ENCODE measurements at places on chromosomes 1 and 21.

- DNase-seq: no peak
Measured at GRCh38 chr1:206058927-206059292, 5.9 kb downstream of the RHEX start.

- DNase-seq: no peak
Measured at GRCh38 chr1:81470275-81470674, 330.5 kb upstream of the ADGRL2 start.

- DNase-seq: no peak
Measured at GRCh38 chr1:5662744-5663126, 329.5 kb downstream of the NPHP4 start.

GRCh38 chr1:77940921-77941570 is 37.8 kb downstream of the FUBP1 start:
- DNase-seq: no peak

GRCh38 chr1:203367057-203367456 is 16.1 kb upstream of the FMOD start:
- no peak for DNase-seq

DNA sequence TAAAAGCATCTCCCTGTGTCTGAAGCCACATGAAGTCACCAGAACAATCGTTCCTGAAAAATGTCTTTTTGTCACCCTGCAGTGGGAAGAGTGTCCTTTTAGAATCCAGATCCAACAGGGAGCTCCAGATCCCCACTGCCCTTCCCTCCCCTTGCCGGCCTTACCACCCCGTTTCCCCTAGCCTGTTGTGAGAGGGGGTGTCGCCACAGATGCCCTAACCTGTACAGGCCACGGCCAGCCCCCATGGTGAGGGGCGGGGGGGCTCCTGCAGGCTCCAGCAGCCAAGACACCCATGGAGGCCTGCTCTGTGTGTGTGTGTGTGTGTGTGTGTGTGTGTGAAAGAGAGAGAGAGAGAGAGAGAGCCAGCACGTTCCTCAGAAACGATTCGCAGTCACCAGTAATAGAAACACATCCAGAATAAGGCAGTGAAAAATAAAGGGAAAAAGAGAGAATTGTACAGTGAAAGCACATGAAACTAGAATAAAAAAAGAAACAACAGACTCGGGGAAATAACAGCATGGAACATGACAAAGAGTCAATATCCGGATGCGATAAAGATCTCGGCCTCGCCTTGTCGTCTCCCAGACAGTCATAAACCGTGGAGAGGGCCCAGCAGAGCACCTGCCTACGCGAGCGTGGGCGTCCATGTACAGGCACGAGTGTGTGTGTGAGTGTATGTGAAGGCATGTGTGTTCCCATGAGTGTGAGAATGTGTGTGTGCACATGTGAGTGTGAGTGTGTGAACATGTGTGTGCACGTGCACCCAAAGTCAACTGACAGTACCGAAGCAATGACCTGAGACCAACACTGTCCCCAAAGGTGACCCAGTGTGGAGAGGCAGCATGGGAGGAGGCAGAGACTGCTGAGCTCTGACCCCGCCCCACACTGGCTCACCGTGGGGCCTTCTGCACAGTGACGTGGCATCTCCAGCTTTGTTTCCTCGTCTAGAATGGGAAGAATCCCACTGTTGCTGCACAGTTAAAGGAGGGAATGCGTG is 303.8 kb downstream of the NPHP4 start:
- DNase-seq: no peak

DNA sequence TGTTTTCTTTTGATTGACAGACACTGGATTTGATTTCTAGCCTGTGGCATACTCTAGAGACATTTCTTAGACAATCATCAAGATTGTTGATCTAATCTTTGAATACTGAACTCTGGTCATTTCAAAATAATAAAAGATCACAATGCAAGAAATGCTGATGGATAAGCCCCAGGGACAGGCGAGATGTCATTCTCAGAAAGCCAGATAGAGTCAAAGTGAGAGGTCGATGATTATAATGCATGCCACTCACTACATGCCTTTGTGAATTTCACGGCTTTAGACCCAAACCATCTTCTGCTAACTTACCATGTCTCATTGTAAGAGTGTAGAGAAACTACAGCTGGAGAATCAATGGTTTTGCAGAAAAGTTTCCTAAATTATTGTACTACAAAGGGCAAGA is 257.1 kb downstream of the DYRK1A start:
- no peak for DNase-seq

DNA sequence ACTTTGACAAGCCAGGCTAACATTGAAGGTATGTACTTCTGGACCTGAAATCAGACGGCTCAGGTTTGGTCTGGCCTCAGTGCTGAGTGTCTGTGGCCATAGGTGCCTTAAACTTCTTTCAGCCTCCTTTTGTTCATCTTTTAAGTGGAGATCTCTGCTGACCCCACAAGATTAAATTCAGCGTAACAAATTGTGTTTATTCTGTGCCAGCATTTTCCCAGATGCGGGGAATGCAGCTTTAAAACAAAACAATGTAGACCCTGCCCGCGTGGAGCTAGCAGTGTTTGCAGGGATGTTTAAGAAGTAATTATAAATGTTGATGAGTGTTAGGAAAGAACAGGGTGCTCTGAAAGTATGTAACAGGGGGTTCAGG is 923 bp downstream of the CAP1 start:
- DNase-seq: no peak

GRCh38 chr1:6505367-6506209 is 14.1 kb upstream of the PLEKHG5 start:
- DNase-seq: no peak

GRCh38 chr1:217196616-217197015 is 434.3 kb downstream of the GPATCH2 start:
- DNase-seq: no peak

DNA sequence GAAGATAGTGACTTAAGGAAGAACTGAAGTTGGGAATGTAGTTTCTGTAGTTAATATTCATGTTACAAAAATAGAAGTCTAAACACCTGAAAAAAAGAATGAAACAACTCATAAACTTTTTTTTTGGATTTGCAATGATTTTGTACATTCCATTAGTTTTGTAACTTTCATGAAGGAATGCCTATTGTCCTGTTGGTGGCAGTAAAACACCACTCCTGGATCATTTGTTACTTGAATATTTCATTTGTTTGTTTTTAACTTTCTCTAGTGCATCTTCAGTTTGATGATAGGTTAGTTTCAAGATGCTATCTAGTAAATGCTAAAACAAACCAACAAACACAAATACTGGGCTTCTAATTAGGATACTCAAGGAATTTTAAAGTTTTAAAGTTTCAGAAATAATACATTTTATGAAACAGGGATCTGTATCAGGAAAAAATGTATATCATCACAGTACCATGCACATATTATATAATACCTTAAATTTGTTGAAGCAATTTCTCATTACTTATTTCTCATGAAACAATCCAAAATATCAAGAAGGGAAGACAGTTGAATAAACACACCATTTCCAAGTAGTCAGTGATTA is 229.7 kb upstream of the CACYBP start:
- no peak for DNase-seq

GRCh38 chr1:52677076-52677806 is 20.9 kb downstream of the COA7 start:
- DNase-seq: no peak

DNA sequence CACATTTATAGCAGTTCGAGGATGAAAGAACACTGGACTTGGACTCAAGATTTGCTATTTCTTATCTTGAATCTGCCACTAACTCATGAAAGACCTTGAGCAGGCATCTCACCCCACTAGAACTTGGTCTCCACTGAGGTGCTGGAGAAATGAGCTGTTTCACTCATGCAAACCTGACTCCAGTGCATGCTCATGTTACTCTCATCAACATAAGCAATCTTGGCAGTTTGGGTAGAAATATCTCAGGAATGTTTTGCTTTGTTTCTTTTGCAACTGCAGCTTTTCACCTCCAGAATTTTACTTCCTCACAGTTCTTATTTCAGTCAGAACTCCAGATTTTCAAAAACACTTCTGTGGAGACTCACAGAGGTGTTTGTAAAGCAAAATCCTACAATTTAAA is 46.2 kb upstream of the DAB1 start:
- DNase-seq: no peak
